ENCODE measurements at places on chromosomes 1 and 21. TPM values are rescaled to one million over a fixed set of nuclear protein-coding genes. Genes with fewer than 3 reads are reported as not detected.

The ILDR2 gene
- 0.29 TPM for total RNA-seq

GRCh38 chr1:112700290-112701226 is 6.4 kb downstream of the RHOC start:
- peak; percentile 98 for DNase-seq

GRCh38 chr1:40697436-40697835 is 5.9 kb downstream of the NFYC start:
- DNase-seq, result no peak

The ALX3 gene
- not detected for total RNA-seq

The HORMAD1 gene
- total RNA-seq, result 0.29 TPM

DNA sequence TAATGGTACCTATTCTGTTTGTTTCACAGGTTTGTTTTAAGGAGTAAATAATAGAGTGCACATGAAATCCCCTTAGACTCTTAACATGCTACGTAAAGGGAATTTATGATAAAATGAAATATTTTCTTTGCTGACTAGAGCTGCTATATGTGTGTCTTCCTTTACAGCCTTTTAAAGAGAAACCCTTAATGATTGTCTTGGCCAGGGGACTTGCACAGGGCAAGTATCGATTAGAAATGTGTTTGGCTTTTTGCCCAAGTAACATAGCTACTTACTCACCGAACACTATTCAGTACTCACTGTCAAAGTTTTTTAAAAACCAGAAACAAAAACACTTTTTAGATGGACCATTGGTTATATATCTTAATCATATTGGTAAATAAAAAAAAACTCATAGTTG is 71.3 kb upstream of the KIAA1614 start:
- DNase-seq, result no peak

The KMO gene
- 3.2 TPM for total RNA-seq

DNA sequence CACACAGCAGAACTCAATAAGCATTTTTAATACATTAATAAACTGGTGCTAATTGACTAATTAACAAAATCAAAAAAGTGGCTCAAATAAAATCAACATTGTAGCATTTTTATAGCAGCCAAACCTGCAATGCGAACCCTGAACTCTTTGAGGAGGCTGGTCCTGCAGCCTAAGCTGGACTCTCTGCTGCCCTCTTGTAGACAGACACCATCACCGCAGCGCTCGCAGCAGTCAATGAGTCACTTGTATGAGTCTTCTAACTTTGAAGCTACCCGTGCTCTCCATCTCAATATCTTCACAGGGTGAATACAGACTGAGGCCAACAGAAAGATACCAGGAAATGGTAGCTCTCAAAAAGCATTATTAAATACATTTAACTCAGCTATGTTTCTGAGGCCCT is 9.7 kb upstream of the KRTAP7-1 start:
- no peak for DNase-seq

DNA sequence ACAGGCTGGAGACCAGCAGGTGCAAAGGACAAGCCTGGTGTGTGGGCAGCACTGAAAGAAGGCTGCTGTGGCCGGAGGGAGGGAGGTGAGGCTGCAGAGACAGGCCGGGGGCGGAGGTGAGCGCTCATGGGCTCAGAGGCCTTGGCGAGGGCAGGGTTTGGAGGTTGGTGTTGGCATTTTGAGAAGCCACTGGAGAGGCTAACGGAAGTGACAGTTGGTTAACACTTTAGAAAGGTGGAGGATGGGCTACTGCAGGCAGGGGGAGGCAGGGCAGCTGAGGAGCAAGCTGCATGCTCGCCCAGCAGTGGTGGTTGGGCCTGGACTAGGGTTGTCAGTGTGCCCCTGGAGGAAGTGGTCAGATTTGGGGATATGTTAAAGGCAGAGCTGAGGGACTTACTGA is 37.5 kb downstream of the QSOX1 start:
- no peak for DNase-seq

The RHD gene
- total RNA-seq, result not detected

DNA sequence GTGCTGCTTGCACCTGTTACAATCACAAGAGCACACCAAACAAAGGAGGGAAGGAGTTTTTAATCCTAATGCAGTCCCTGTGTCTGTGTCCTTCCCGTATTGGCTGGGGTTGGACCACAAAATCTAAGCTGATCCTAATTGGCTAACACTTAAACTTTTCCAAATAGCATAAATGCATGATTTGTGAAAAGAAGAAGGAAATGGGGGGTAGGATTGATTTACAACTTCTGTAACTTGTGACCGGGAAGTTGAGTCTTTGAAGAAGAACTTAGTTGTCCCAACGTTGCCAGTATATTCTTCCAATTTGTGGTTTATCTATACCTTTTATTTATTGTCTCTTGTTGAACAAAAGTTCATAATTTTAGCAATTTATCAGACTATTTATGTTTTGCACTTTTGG is 11.8 kb upstream of the IPP start:
- DNase-seq, result no peak

DNA sequence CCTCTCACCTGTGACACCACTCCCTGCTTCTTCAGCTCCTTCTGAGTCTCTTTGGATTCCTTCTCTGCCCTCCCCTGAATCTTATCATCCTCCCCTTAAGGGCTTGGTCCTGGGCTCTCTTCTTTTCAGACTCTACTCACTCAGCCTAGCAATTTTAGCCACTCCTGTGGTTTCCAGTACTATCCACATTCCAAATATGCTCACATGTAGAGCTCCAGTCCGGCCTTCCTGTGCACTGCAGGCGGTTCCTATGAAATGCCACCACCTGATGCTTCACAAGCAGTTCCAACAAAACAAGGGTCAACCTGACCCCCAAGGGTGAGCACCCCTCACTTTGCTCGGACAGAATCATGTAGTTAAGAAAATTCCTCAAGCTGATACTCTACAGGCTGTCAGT is 35.9 kb downstream of the MAB21L3 start:
- DNase-seq, result peak; percentile 28
